Fibroblast of skin of right quadriceps (primary cell): ENCODE measurements at places on chromosomes 5 and 9.

DNA sequence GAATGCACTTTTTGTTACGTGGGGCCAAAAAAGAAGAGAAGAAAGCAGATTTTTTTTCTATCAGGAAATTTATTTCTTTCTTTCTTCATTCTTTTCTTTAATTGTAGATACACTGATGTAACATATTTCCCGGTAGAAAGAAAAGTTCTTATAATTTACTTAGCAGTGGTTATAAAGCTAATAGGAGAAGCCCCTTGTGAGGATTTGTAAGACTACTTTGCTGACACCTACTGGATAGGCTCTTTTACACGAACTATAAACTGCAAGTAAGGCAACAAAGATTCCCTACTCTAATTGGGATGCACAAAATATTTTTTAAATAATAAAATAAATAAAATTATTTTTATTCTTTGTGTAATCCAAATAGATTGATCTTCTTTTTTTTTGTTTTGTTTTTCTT is 284.4 kb downstream of the DNAH5 start:
- peak; percentile 43 for DNase-seq

DNA sequence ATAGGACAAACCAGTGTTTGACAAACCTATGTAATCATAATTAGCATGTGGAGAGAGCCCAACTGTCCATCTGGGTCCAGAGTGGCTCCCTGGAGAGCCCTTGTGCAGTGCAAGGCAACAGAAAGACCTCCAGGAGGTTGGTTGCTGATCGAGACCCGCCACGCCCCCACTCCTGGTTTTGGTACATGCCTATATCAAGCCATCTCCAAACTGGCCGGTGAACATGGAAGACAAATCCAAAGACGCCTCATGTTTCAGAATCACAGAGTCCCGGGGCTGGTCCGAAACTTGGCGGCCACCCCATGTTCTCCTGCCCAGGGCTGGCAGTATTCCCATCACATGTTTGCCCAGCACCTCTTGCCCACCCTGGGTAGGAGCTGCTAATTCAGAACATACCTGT is 140.2 kb downstream of the PAX5 start:
- DNase-seq, result no peak

- peak; percentile 17 for DNase-seq
Measured at GRCh38 chr5:134070725-134071613, 43.5 kb upstream of the TCF7 start.

GRCh38 chr5:119745976-119746375 is 116.6 kb downstream of the FAM170A start:
- no peak for DNase-seq

DNA sequence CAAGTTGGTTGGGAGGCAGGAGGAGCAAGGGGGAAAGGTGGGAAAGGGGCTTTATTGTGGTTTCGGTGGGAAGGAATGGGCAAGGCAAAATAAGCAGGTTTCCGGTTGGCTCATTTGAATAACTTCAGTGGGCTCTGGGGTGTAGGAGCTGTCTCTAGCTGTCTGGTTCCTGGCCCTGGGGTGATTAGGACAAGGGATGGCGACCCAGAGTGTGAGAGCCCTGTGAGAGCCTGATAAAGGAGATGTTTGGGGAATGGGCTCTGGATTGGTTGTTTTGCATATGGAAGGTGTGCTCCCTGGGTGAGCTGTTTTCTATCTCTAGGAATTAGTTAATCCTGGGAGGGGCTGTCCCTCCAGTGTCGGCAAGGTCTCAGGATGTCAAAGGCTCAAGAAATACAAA is 15.4 kb downstream of the ANKRD34B start:
- DNase-seq, result no peak

- DNase-seq, result no peak
Measured at GRCh38 chr5:10565785-10566542, 2.1 kb downstream of the ANKRD33B start.

GRCh38 chr9:115922444-115922843 is 231.1 kb upstream of the PAPPA start:
- DNase-seq, result no peak
